ENCODE measurements at places on chromosomes 16 and 17. TPM values are rescaled to one million over a fixed set of nuclear protein-coding genes. Genes with fewer than 3 reads are reported as not detected.

RNF112 gene
- 1.7 TPM for polyA plus RNA-seq

SBK1 gene
- 34.8 TPM for polyA plus RNA-seq

TBC1D3G gene
- not detected for polyA plus RNA-seq

HOXB7 gene
- polyA plus RNA-seq = not detected

C16orf86 gene
- 1.4 TPM for polyA plus RNA-seq

PTX4 gene
- polyA plus RNA-seq = not detected

SEBOX gene
- not detected for polyA plus RNA-seq

CA7 gene
- 4.7 TPM for polyA plus RNA-seq

BEAN1 gene
- polyA plus RNA-seq = 0.08 TPM

MT1M gene
- 2.1 TPM for polyA plus RNA-seq

UMOD gene
- polyA plus RNA-seq = not detected

CRYBA1 gene
- polyA plus RNA-seq = not detected

UTP4 gene
- polyA plus RNA-seq = 71.8 TPM

SPN gene
- 1.5 TPM for polyA plus RNA-seq

PRR14 gene
- polyA plus RNA-seq = 8.7 TPM

CRYM gene
- polyA plus RNA-seq = 47.3 TPM

CRK gene
- polyA plus RNA-seq = 25.7 TPM

FBXW10 gene
- not detected for polyA plus RNA-seq

PDE6G gene
- 12.9 TPM for polyA plus RNA-seq

CDK3 gene
- polyA plus RNA-seq = 14.6 TPM

ODAD4 gene
- polyA plus RNA-seq = 0.48 TPM

KRTAP1-1 gene
- not detected for polyA plus RNA-seq

SNX20 gene
- not detected for polyA plus RNA-seq

HSF5 gene
- polyA plus RNA-seq = not detected

CEMP1 gene
- not detected for polyA plus RNA-seq

PRR35 gene
- polyA plus RNA-seq = 0.38 TPM

CCL5 gene
- polyA plus RNA-seq = not detected

CACNG4 gene
- polyA plus RNA-seq = 3.6 TPM

CCDC154 gene
- 0.15 TPM for polyA plus RNA-seq

CNGB1 gene
- not detected for polyA plus RNA-seq

SDR42E2 gene
- 0.08 TPM for polyA plus RNA-seq

PYY gene
- polyA plus RNA-seq = 3.4 TPM

Measured in H1 (cell line).